ENCODE measurements at places on chromosomes 6 and 20.

- DNase-seq = no peak
Measured at GRCh38 chr20:37846573-37846972, 56.4 kb upstream of the VSTM2L start.

- DNase-seq = no peak
Measured at GRCh38 chr6:121460170-121460569, 24.7 kb downstream of the GJA1 start.

- DNase-seq = no peak
Measured at GRCh38 chr6:163626073-163626867, 211.8 kb downstream of the QKI start.

DNA sequence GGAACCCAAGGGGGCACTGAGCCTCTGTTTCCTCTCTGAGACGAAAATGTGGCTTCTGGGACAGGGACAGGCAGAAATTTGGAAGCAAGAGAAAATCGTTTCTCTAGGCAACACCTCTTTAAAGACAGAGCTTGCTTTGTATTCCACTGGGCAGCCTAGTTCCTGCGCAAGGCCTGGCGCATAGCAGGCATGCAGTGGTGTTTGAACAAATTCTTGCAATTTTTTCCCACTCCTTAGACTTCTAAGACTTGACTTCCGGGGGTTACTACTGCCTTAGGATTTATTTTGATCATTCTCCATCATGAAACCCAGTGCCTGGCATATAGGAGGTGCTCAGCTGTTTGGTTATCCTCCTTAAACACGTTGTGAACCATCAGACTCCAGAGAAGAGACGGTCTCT, 249.0 kb upstream of the KCNG1 start:
- no peak for DNase-seq

- DNase-seq = no peak
Measured at GRCh38 chr6:129273161-129273560, 390.2 kb downstream of the LAMA2 start.

- no peak for DNase-seq
Measured at GRCh38 chr6:151999194-151999593, 191.7 kb downstream of the ESR1 start.
